Mammary epithelial cell (primary cell): ENCODE measurements at places on chromosomes 12 and 14.

GRCh38 chr12:38890102-38890855 is 15.1 kb downstream of the CPNE8 start:
- DNase-seq: no peak

- no peak for DNase-seq
These were observed 5.0 kb upstream of the EP400 start for GRCh38 chr12:131944601-131945251.

DNA sequence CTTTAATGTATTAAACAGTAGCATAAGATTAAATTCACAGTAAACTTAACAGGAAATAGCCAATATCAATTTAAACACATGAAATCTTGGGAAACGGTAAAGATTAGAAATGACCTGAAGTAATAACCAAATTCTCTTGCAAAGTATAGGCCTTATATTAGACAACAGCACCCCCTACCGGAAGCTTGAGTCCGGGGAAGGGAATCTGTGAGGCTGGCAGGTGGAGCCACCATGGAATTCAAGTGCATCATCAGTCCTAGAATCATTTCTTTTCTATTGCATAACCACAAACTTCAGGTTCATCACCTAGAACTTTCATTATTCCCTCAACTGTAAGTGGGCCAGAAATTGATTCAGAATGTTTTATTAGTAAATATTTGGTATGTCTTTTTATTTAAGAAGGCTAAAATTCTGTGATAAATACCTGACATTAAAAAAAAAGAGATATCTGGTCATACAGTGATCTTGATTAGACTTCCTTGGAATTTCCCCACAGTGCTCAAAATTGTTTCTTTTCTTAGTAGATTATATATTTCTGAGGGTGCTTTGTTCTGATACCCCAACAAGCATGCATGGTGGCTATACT is 48.6 kb downstream of the AP5M1 start:
- DNase-seq: peak; percentile 67

DNA sequence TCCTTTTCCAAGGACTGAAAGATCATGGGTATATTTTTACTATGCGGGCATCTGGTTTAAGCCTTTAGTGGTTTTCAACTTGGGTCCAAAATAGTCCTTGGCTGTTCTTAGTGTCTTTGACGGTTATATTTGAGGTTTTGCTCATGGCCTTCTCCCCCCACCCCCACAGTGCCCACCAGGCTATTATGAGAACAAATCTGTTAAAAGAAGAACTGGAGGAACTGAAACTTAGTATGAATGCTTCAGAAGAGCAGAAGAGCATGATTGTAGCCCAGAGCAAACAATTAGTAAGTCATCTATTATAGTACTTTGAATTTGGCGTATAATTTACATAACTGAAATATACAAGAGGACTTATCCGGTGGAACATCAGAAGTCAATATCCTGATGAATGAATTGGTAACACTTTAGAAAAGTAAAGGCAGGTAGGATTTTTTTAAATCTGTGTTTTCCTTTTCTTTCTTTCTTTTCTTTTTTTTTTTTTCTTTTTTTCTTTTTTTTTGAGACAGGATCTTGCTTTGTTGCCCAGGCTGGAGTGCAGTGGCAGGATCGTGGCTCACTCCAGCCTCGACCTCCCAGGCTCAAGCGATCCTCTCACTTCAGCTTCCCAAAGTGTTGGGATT is 71.8 kb upstream of the BCAT1 start:
- DNase-seq: no peak

- DNase-seq: no peak
These were observed 34.2 kb upstream of the TCL1B start for GRCh38 chr14:95651821-95652583.

DNA sequence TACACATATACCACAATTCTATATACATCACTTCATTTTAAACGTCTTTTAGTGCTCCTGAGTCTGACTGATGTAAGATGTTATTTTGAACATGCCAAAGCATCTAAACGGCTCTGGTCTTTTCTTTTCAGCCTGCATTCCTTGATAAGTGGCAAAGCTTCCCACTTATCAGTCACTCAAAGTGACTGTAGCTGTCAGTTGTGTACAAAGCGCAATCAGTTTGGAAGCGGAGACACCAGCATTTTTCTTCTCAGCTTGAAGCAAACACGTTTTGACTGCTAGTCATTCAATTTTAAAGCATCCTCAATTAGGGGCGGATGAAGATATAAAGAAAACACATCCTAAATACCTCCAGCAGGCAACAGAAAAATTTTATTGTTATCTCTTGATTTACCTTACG is 226.8 kb downstream of the SOX5 start:
- DNase-seq: no peak
